Stimulated activated CD8-positive, alpha-beta memory T cell treated with anti-CD3 and anti-CD28 coated beads, Interleukin-12 subunit alpha, Interleukin-12 subunit beta, amount 100 ng/mL, for 1 hour (primary cell): ENCODE measurements at places on chromosomes 1 and 21.

GRCh38 chr1:164569866-164570265 is 10.9 kb downstream of the PBX1 start:
- no peak for DNase-seq

DNA sequence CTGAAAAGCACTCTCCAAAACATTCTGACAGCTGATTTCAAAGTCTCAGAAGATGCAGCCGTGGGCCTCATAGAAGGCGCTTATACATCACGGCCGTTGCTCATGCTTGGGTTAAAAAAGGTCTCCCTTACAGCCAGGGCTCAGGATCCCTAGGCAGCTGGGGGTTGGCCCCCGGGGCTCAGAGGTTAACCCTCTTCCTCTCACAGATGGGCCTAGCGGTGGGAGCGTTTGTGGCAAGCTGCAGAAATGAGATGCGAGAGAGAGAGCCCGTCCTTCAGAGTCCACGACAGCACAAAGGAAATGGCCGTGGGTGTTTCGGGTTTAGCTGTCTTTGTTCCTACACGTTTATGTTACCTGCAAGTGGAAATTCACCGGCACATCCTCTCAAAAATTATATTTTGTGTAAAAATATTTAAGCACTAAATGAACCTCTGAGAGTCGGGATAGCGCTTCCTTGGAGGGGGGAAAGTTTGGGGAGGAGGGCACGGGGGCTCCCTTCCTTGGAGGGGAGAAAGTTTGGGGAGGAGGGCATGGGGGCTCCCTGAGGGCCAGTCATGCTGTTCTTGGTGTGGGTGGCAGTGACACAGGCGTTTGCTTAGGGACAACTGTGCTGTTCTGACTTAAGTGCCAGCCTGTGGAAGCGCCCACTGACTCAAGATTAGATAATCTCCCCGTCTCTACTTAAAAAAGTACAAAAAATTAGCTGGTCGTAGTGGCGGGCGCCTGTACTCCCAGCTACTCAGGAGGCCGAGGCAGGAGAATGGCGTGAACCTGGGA is 20.5 kb upstream of the PRDM15 start:
- DNase-seq, result peak; percentile 15

GRCh38 chr1:1302006-1302430 is 5.7 kb downstream of the ACAP3 start:
- no peak for DNase-seq

DNA sequence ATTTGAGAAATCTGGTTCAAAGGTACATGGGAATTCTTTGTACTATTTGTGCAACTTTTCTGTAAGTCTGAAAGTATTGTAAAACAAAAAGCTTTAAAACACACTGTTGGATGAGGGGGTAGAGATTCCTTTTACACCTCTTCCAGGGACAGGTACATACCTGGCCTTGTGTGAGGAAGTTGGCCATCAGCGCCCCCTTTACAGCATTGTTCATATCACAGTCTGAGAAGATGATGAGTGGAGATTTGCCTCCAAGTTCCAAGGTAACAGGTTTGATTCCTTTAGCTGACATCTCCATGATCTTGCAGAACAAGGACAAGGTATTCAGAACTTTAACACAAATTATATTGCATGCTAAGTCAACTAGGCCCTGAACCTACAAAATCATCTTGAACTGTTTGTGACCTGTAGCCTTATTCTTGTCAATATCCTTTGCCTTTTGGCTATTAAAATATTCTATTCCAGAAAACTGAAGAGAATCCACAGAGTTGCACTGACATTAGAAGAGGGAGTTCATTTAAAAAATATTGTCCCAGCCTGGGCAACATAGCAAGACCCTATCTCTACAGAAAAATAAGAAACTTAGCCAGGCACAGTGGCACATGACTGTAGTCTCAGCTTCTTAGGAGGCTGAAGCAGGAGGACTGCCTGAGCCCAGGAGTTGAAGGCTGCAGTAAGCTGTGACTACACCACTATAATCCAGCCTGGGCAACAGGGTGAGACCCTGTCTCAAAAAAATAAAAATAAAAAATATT is 18.9 kb downstream of the ALDH9A1 start:
- no peak for DNase-seq

GRCh38 chr1:8539683-8540082 is 221.8 kb downstream of the SLC45A1 start:
- no peak for DNase-seq

- DNase-seq, result no peak
Measured at GRCh38 chr21:31299291-31300147, 44.5 kb downstream of the TIAM1 start.

DNA sequence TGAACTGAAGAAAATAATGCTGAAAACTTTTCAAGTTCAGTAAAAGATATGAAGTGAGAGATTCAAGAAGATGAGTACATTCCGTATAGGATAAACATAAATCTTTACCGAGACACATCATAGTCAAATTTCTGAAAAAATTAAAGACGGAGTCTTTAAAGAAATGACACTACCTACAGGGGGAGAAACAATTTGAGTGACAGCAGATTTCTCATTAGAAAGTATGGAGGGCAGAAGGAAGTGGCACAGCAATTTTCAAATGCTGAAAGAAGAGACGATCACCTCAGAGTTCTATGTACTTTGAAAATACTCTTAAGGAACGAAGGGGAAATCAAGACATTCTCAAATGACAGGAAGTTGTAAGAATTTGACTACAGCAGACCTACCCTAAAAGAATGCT is 271.2 kb downstream of the ZP4 start:
- no peak for DNase-seq

DNA sequence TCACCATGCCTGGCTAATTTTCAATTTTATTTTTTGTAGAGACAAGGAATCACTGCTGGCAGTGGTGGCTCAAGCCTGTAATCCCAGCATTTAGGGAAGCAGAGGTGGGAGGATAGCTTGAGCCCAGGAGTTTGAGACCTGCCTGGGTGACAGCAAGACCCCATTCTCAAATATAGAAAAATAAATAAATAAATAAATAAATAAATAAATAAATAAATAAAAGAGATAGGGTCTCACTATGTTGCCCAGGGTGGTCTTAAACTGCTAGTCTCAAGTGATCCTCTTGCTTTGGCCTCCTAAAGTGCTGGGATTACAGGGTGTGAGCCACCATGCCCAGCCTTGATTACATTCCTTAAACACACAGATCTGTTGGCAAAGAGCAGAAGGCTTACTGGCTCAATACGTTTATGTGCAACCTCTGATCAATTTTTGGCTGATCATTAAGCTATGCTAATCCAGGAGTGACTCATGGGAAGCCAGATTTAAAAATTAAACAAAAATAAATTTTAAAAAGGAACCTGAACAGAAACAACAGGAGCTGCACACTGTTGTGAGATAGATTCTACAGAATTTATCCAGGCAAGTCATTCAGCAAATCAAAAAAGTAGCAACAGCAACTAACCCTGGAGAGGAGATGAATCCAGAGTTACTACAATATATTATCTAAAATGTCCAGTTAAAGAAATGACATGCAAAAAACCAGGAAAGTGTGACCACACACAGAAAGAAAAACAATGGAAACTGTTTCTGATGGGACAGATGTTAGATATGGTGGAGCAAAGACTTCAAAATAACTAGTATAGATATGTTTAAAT is 79.4 kb downstream of the RPE65 start:
- no peak for DNase-seq

- DNase-seq, result no peak
Measured at GRCh38 chr1:111656086-111657017, 36.8 kb downstream of the RAP1A start.

- DNase-seq, result no peak
Measured at GRCh38 chr1:94247138-94248094, 10.0 kb upstream of the ARHGAP29 start.

- no peak for DNase-seq
Measured at GRCh38 chr1:235018720-235019444, 109.8 kb downstream of the TOMM20 start.

DNA sequence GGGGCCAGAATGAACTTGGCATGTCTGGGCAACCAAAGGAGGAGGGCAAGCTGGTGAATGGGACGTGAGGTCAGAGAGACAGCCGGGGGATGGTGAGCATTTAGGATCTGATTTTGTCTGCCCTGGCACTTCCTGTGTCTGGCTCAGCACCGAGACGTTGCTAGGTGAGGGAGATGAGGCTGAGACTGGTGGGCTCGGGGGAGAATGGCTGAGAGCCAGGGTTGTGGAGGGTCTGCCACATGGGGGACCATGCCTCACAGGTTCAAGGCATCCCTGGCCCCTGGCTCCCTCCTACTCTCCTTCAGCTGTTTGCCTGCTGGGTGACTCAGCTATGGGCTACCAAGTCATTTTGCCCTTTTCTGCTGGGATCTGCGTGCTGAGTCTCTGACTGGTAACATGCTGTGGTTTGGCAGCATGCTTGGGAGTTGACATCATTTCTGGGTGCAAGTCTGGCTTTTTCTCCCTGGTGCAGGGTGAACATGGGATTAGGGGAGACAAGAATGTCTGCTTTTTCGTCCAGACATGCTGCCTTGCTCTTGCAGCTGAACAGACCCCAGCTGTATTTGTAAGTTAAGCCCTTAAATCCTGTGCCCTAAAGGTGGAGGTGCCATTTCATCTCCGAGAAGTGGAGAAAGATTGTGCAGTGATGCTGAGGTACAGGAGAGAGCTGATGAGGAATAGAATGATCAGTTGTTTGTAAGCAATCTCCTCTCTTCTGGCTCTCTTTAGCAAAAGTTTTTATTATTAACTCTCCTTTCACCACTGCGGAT is 17.6 kb downstream of the GALNT2 start:
- no peak for DNase-seq

DNA sequence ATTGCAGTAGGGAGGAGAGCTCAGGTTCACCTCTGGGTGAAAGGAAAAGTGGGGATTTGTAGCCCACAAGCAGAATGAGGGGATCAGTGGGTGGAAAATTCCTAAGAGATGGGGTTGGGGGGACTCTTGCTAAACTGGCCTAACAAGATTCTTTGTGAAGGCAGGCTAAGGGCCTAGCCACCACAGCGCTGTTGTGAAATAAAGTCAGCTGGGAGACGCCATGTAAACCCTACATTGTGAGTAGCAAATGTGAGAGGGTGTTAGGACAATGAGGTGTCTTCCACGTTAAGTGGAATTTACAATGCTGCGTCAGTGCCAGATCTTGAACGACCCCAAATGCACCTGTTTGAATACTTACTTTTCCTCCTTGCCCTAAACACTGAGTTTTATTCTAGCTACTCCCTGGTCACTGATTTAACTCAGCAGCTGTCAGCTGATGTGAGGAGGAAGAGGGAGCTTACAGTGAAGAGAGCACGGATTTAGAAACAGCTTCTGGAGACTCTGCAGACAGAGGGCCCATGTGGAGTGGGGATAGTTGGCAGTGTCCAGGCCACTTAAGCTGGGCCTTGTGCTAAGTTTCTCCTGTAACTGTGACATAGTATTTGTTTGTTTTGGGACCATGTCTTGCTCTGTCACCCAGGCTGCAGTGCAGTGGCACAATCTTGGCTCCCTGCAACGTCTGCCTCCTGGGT is 17.3 kb downstream of the PDPN start:
- no peak for DNase-seq

- no peak for DNase-seq
Measured at GRCh38 chr1:52168373-52169080, 26.6 kb downstream of the ZFYVE9 start.

DNA sequence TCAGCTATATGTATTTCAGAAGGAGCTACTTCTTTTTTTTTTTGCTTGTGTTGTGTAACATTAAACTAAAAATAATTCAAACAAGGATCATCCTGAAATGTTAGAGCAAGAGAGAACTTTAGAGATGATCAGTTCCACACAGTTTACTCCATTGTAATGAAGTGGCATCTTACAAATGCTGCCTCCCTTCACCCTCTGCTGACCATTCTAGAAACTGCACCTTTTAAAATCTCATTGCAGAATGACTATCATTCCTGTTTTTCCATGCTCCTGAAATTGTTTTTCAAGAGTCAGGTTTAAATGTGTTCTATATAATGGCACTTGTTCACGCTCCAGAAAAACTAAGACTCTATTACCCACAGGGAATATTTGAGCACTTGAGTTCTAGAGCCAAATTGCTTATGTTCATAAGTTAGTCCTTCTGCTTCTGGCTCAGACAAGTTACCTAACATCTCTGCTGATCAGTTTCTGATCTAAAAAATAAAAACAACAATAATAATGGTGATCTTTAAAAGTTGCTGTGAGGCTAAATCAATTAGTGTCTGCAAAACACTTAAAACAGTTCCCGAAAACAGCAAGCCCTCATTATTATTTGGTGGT is 21.5 kb upstream of the SLC44A5 start:
- DNase-seq, result no peak
